Stomach (tissue), 19 donors: ENCODE measurements at places on chromosomes 6 and 20.
A peak's percentile ranks its signal among the peaks of the same experiment; 100 is the strongest.

- DNase-seq, result no peak
These were observed 723 bp upstream of the ZNF451 start for GRCh38 chr6:57089265-57089664.

DNA sequence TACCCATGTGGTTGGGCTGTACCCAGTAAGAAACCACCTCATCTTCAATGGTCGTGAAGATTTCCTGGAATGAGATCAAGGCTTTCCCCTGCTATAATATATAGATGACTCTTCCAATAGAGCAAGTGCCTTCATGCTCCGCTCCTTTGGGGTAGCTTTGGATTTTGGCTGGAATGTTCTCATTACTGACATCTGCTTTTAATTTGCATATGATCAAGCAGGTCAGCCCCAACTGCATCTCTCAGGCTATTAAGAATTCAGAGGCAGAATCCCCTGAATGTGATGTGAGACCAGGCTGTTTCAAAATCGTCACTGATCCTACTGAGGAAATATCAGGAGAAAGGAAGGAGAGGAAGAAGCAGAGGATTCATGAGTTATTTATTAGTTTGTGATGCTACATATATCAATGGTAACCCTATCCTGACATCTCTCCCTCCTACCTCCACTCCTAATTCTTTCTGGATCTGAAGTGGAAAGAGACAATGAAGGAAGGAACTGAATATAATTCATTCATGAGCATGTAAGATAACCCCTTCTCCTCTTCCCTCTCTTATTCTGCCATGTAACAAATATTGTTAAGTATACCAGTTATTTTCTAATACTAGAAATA is 47.6 kb upstream of the FUCA2 start:
- no peak for DNase-seq

GRCh38 chr6:7707787-7708186 is 18.1 kb upstream of the BMP6 start:
- no peak for DNase-seq

GRCh38 chr6:49463612-49463967 is 420 bp downstream of the CENPQ start:
- DNase-seq, result no peak

DNA sequence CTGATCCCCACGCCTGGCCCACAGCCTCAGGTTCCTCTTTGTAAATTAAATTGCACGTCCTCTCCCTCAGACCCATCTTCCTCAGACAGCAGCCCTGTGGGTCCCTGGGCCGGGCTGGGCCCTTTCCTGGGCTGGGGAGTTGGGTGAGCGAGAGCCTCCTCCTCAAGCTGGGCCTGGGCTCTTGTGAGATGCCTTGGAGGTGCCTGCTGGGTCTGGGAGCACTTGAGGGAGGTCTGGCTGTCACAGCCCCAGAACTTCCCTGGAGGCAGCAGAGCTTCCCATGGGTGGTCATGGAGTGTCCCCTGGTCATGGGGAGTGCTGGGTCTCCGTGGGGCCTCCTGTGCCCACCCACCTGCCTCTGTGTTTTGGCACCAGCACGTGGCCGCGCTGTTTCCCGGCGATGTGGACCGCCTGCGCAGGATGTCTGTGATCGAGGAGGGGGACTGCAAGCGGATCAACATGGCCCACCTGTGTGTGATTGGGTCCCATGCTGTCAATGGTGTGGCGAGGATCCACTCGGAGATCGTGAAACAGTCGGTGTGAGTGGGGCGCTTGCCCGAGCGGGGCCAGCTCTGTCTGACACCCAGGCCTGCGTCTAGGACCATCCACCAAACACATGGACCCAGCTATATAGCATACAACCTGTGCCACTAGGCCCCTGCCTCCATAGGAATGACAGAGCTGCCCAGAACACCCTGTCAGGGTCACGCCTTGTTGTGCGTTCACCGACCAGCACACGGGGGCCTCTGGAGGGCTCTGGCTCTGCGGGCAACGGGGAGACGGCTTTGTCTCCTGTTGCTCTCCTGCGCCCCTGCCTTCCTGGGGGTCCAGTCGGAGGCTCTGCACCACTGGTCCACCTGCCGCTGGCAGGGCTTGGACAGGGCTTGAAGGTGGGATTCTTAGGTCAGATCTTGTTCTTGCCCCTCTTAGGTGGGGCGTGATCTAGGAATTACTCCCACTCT is 33.0 kb downstream of the PYGB start:
- DNase-seq, result peak; percentile 7

- no peak for DNase-seq
These were observed 46.7 kb downstream of the SERAC1 start for GRCh38 chr6:158121335-158121734.

GRCh38 chr6:110664933-110665332 is 150.3 kb downstream of the CDK19 start:
- no peak for DNase-seq

GRCh38 chr6:6723921-6724538 is 135.5 kb downstream of the LY86 start:
- peak; percentile 81 for DNase-seq

DNA sequence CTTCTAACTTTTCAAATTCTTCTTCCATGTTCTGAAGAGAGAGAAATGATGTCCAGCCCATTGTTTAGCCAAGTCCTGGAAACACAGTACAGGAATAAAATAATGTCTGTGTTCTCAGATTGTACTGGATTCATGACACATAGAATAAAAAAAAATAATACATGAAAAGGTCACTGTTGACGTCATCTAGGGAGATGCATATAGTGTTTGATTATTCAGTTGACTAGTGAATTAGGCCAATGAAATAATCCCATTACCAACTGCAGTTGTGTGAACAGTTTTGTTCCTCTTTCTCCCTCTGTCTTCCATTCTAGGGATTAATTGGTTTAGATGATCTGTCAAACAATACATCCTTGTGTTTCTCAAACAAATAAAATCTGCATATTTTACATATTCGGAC is 222.8 kb downstream of the ALDH8A1 start:
- DNase-seq, result no peak

DNA sequence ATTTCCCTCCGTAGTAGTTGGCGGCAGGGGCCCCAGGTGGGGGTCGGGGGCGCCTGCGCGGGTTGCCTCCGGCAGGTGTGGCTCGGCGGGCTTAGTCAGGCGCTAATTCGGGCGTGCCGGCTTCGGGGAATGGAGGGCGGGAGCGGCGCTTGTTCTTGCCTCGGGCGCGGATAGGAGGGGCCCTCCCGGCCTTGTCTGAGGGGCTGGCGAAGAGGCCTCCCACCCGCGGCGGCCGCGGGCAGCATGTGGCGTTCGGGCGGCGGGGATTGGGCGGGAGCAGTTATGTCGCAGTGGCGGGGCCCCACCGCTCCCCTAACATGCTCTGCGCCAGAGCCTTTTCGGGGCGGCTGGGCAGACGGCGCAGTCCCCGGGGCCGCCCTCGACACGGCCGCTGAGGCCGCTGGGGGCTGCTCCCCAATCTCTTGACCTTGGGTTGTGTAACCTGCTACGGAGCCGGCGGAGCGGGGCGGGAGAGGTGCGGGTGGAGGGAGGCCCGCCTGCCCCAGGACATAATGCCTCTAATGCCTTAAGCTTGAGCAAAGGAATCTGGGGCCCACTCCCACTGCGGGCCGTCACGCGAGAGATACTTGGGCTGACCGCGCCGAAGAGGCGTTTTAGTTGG is 1.1 kb downstream of the AMD1 start:
- DNase-seq, result peak; percentile 53

- DNase-seq, result no peak
These were observed 29.1 kb upstream of the SCRT2 start for GRCh38 chr20:704726-705125.

DNA sequence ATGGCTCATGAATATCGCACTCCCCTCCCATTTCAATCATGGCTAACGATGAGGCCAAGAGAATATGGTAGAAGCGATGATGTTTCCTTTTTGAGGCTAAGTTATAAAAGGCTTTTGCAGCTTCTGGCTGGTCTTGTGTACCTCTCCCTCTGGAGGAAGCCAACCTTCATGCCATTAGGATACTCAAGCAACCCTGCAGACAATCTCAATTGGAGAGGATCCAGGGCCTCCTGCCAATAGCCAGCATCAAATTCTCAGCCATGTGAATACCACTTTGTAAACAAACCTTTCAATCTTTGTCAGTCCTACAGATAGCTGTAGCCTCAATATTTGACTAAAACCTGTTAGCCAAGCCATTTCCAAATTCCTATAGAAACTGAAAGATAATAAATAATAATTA is 738.4 kb downstream of the KIF16B start:
- DNase-seq, result no peak

- no peak for DNase-seq
These were observed 54.3 kb downstream of the PGM3 start for GRCh38 chr6:83138758-83139157.

DNA sequence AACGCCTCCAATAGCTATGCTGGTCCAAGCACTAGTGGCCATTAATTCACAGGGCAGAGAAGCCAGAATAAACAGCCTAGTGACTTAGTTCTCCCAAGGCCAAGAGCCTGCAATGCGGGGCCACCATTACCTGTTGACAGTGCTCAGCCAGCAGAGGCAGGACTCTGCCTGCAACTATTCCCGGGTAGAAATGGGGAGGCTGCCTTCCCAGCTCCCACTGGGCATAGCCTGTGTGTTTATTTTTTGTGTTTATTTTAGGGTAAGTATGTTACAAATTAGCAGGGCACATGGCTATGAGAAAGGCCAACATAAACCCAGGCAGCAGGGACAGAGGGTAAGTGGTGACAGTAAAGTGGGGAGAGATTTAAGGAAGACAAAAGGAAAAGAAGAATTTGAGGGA is 5.0 kb downstream of the GNAS-AS1 start:
- DNase-seq, result no peak

DNA sequence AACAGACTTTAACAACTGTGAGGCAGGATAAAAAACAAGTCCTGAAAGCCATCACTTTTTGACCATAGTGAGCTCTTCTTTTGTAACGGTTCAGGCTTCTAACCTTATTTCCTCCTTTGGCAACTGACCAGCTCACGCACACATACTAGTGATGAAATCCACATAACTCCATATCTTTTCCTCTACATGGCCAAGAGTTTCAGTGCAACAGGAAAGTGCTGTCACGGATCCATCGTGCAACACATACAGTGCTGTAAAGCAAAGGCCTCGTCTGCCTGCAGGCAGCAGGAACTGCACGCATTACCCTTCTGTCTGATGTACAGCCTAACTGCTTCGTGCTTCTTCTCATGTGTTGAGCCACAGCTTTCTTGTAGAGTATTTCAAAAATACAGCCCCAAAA is 108.5 kb downstream of the EPM2A start:
- peak; percentile 16 for DNase-seq

- no peak for DNase-seq
These were observed 388.3 kb upstream of the RNF217 start for GRCh38 chr6:124573953-124574352.

DNA sequence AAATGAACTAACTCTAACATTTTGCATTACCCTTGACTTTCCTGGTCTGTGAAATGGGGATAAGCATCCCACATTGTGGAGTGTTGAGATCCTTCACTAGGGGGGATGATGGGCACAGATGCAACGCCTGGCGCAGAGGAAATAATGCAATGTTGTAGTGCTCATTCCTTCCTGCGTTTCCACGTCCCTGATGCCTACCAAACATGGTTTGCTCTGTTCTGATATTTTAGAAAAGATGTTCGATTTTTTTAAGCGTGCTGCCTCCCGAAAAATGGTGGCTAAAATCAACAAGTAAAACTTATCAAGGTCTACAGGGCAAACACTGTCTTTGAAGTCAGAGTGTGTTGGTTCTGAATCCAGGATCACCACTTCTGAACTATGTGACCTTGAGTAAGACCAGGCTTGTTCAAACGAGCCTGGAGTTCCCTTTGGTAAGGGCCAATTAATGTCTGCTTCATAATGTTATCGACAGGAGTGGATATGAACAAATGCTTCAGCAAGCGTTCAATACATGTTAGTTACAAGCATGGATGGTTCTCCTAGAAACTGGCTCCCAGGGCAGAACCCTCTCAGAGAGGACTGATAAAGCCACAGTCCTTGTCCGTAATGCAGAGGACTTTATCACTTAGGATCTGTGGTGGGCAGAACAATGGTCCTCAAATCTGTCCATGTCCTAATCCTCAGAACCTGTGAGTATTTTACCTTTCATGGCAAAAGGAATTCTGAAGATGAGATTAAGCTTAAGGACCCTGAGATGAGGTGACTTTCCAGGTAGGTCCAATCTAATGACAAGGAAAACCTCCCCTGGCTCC is 44.7 kb downstream of the SLC22A23 start:
- DNase-seq, result no peak

- DNase-seq, result no peak
These were observed 67.7 kb upstream of the CD93 start for GRCh38 chr20:23153696-23154341.

DNA sequence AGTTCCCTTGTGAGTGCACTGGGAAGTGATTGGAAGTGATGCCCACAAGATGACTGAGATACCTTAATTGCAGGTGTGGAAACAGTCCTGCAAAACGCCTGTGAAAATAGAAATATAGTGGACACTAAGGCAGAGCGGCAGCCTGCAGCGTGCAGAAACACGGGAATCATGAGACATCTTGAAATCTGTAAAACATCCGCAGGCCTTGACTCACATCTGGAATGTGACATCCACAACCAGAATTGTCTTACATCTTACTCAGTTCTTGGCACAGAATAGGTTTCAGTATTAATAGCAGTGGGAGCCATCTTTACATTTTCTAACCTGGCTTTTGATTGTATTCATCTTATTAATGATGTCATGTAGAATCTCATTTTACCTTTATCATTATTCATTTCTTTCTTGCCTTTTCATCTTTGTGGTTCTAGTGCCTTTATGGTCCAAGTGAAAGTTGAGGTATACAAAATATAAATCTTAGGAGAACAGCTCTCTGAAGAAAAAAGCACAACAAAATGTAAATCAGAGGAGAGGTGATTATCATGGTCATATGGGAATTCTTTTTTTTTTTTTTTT is 44.6 kb downstream of the CDYL start:
- no peak for DNase-seq

DNA sequence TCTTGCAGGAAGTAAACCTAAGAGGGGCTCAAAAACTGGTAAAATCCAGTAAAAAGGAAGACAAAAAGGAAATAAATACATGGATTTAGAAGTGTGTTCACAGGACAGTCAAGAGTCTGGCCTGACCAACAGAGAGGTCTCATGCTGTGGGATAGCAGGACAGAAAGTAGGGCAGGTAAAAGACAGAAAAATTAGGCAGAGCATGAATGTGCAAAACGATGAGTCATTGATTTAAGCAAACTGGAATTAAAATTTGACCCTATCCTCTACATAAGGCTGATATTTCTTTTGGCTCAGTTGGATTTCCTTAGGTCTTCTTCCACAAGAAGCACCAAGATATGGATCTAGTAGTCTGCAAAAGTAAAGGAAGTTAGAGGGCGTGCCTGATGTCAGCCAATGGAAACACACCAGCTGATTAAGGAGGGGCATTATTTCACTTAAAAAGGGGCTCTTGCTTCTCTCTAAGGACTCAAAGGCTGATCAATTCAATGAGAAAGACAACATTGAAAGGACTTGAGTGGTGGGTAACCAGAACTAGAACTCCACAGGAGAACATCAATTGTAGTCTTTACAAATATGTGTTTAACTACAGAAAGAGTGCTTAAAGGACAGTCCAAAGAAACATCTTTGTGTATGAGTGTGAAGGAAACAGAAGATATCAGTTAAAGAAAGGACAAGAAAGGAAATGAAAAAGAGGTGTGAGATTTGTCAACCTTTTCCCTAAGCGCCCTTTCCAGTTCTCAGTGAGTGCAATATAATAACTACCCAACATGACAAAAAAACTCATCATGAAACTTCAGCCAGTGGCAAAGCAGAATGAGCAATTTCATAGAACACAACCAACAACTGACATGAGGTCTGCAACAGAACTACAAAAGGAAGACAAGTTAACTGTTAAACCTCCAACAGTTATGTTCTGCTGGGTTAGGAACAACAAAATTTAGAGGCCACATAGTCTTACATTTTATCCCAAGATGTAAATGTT is 19.4 kb upstream of the MYB start:
- DNase-seq, result no peak

GRCh38 chr6:12110523-12111362 is 98.6 kb downstream of the HIVEP1 start:
- no peak for DNase-seq

GRCh38 chr6:33114406-33114805 is 38.6 kb downstream of the HLA-DPB1 start:
- no peak for DNase-seq
